Amygdala (tissue), 56 donors: ENCODE measurements at places on chromosomes 2 and 18.

GRCh38 chr2:190961918-190962487, 52.0 kb downstream of the STAT1 start:
- DNase-seq, result no peak

GRCh38 chr2:214575030-214575429, 164.2 kb downstream of the VWC2L start:
- DNase-seq, result peak; percentile 56

DNA sequence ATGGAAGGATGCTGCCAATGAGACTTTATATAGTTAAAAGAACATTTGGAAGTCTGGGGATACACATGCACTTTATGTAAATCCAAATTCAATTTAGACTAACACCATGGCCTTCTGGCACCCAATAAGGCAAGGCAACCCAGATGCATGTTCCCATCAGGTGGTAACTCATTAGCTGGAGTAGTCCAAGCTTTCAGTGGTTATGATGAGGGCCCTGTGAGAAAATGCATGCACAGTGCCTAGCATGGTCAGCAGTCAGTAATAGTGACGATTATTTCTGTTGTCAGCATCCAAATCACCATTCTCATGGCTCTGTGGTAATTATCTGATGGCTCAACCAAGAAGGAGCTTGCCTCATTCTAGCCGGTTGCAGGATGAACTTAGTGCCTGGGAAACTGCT, 70.3 kb upstream of the CTLA4 start:
- no peak for DNase-seq

GRCh38 chr2:85949280-85949679, 60.5 kb upstream of the ST3GAL5 start:
- DNase-seq, result no peak

GRCh38 chr2:59868981-59869380, 684.5 kb downstream of the BCL11A start:
- no peak for DNase-seq
